Breast epithelium (tissue), 4 donors: ENCODE measurements at places on chromosomes 7 and 10. TPM values are rescaled to one million over a fixed set of nuclear protein-coding genes. Genes with fewer than 3 reads are reported as not detected.
A peak's percentile ranks its signal among the peaks of the same experiment; 100 is the strongest.

DNA sequence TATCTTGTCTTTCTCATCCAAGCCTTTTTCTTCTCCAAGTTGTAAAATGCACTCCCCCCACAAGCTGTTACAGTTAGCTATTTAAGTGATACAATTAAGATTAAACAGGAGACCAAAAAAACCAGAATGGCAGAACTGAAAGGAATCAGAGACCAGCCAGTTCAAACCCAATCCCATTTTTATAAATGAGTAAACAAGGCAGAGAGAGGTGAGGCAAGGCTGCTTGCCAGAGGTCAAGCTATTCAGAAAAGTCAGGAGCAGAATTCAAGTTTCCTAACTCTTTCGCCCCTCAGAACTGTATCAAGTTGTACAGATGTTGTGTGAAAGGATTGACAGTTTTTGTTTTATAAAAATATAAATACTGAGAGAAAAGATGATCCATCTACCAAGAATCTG lies 90.2 kb downstream of the ZFAND4 start:
- no peak for DNase-seq
- no peaks in the 10 kb centered on the region for H3K36me3 ChIP-seq
- H3K4me3 ChIP-seq = no peak overlapping the region
- H3K27ac ChIP-seq = no peak overlapping the region
- H3K27me3 ChIP-seq = no peaks in the 10 kb centered on the region

- no peaks in the 10 kb centered on the region for H3K27me3 ChIP-seq
- DNase-seq = no peak
- H3K4me1 ChIP-seq = no peaks in the 10 kb centered on the region
- no peak overlapping the region for H3K27ac ChIP-seq
Measured at GRCh38 chr7:44538093-44538797, 2.9 kb downstream of the NPC1L1 start.

GRCh38 chr10:7417103-7417623 lies 6.3 kb upstream of the SFMBT2 start:
- DNase-seq = no peak
- peaks cover 3% of the 10 kb centered on the region for H3K4me1 ChIP-seq
- no peak overlapping the region for H3K27ac ChIP-seq
- no peaks in the 10 kb centered on the region for H3K36me3 ChIP-seq
- no peaks in the 10 kb centered on the region for H3K27me3 ChIP-seq

DNA sequence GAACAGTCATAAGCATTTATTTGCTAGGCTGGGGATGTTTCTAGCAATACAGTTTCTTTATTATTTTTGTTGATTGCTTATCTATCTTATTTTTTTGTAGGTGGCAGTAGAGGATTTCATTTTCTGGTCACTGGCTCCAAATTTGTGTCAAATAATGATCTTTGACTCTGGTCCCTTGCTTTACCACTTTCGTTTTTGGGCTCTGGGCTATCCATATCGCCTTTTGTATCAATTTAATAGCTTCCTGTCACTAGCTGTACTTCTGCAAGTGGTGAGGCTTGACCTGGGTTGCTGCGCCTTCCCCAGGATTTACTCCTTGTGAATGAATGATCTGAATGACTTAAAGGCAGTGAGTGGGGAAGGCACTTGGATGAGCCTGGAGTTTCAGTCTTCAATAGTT lies 48.4 kb downstream of the MDFIC start:
- H3K36me3 ChIP-seq = no peaks in the 10 kb centered on the region
- no peaks in the 10 kb centered on the region for H3K4me1 ChIP-seq
- H3K27ac ChIP-seq = no peak overlapping the region

GRCh38 chr10:89699581-89700064 lies 1.8 kb upstream of the KIF20B start:
- no peak for DNase-seq
- no peak overlapping the region for H3K4me3 ChIP-seq
- H3K36me3 ChIP-seq = no peaks in the 10 kb centered on the region
- H3K27ac ChIP-seq = no peak overlapping the region
- no peaks in the 10 kb centered on the region for H3K27me3 ChIP-seq
- peaks cover 6% of the 10 kb centered on the region for H3K4me1 ChIP-seq

DNA sequence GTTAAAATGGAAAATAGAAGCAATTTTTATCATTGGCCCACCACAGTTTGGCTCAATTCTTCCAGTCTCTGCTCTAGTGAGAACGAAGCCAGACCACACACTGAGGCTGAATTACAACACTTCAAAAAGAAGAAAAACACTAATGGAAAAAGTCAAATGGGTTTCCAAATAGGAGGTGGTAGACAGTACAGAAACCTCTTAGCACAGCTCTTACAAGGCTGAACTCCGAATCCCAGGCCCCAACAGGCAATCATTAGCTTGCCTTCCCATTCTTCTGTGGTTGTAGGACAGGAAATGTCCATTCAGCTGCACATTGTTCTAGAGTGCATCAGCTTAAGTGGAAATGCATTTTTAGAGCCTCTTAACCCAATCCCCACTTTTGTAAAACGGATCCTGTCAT lies 115.1 kb upstream of the MEOX2 start:
- H3K36me3 ChIP-seq = no peaks in the 10 kb centered on the region
- H3K27ac ChIP-seq = peak overlapping the region; percentile 38
- no peaks in the 10 kb centered on the region for H3K4me1 ChIP-seq
- no peak overlapping the region for H3K4me3 ChIP-seq

DNA sequence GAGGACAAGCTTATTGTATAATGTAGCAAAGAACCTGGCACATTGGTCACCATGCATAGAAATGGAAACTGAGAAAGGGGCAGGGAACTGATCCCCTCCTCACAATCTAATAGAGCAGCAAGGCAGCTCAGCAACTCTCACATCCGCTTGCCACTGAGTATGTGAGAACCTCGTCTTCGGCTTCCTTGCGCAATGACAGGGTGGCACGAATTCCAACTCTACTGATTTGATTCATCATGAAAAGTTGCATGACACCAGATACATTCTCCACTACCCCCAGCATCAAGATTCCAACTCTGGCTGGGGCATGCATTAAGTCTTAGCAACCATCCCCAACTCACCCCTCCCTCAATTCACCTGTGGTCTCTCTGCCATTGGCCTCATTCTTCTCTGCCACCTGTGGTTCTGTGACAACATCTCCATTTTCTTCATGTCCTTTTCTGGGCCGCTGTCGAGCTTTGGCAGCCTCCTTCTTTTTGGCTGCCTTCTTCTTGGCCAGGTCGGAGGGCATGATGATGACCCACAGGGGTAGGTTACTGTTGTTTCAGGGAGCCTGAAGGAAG lies 976 bp downstream of the ABCF2 start:
- DNase-seq = no peak
- no peaks in the 10 kb centered on the region for H3K27me3 ChIP-seq
- no peaks in the 10 kb centered on the region for H3K4me1 ChIP-seq
- peaks cover 7% of the 10 kb centered on the region for H3K36me3 ChIP-seq
- H3K27ac ChIP-seq = no peak overlapping the region

KIAA1549 gene
- total RNA-seq = 2.8 TPM

CYP3A7 gene
- total RNA-seq = 1.5 TPM

DNA sequence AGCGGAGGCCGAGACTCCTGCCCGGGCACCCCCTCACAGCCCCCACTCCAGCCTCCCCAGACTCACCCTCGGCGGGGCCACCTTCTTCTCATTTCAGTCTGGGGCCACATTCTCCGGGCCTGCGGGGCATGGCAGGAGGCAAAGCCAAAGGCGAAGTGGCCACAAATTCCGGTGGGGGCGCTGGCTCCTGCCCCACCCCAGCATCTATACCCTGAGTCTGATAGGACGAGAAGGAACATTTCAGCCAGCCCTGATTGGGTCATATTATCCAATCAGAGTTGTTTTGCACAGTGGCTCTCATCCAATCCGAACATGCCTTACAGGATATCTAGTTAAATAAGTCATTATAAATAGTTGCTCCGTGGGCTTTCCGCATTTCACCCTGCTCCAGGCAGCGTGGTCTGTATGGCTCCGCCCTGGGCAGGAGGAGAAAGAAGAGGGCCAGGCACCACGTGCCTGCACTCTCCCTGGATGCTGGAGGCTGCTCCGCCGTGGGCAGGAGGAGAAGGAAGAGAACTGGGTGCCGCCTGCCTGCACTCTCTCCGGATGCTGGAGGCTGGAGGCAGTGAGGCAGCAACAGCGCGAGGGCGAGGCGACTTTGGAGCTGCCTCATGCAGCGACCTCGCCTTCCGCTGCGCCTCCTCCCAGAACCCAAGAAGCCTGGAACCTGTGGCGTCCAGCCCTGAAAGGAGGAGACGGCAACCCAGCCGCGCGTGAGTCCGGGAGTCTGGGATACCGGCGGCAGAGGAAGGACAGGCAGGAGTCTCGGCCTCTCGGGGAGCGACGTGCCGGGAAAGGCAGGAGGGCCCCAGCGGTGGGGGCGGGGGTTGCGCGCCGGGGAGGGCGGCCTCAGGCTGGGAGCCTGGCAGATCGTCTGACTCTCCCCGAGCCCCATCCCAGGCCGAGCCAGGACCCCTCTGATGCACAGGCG lies 162.9 kb downstream of the ZNF33B start:
- H3K27ac ChIP-seq = no peak overlapping the region
- H3K36me3 ChIP-seq = no peaks in the 10 kb centered on the region
- no peaks in the 10 kb centered on the region for H3K4me1 ChIP-seq
- peak overlapping the region; percentile 20 for H3K4me3 ChIP-seq

GRCh38 chr10:21515361-21516241 lies 9.9 kb downstream of the SKIDA1 start:
- H3K27me3 ChIP-seq = no peaks in the 10 kb centered on the region
- peak overlapping the region; percentile 81 for H3K27ac ChIP-seq
- H3K36me3 ChIP-seq = no peaks in the 10 kb centered on the region
- H3K4me3 ChIP-seq = peak overlapping the region; percentile 76
- peaks cover 6% of the 10 kb centered on the region for H3K4me1 ChIP-seq

DNA sequence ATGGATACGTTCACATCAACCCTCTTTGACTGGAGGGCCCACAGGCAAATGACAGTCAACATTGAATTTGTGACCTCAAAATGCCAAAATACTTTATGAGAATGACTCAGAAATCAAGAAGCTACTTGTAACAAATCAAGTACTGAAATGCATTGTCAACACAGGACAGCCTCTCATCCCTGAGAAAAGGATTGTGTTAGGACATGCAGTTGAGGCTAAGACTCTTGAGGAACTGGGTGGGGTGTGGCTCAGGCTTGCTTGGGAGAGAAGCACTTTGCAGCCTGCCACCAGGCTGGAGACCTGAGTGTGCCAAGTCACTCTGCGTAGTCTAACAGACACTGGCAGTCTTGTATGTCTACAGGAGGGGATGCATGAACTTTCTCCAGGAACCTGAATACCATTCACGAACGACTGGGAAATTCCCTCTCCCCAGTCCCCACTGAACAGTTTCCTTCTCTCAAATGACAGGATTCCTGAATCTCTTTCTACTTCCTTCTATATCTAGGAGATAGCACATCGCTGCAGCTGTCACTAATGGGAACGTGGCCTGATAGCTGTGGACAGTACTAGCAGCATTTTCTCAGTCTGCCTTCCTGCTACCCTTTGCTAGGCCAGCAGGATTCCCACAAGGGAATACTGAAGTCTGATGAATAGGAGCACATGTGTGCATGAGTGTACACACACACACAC lies 3.3 kb upstream of the SMO start:
- no peaks in the 10 kb centered on the region for H3K27me3 ChIP-seq
- no peaks in the 10 kb centered on the region for H3K36me3 ChIP-seq
- no peak for DNase-seq
- H3K27ac ChIP-seq = no peak overlapping the region

NKX6-2 gene
- total RNA-seq = not detected

DNA sequence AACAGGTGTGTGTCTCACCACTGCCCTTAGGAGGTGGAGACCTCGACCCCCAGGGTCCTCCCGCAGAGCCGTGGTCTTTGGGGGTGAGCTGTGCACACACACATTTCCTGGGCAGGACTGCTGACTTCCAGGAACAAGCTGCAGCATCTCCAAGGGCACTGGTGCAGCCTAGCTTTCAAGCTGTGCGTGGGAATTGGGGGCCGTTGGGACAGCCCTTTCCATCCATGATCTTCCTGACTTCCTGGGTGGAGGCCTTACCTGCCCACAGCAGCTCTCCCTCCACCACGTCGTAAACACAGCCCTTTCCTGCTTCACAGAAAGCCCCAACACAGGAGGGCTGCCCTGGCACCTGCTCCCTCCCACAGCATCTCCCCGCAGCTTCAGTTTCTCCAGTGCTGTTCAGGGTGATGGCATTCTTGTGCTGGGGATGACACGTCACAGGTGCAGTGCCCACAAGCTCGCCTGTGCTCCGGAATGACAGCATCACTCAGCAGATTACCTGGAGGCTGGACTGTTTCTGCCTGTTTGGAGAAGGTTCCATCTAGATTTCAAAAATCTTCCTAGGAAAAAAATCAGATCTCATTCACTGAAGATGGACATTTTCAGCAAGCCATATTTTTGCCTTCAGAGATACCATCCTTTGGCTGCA lies 208.0 kb upstream of the PPP2R2D start:
- no peak overlapping the region for H3K27ac ChIP-seq
- H3K4me3 ChIP-seq = no peak overlapping the region
- H3K27me3 ChIP-seq = peaks cover 45% of the 10 kb centered on the region
- H3K4me1 ChIP-seq = no peaks in the 10 kb centered on the region
- no peaks in the 10 kb centered on the region for H3K36me3 ChIP-seq

- H3K4me3 ChIP-seq = no peak overlapping the region
- no peaks in the 10 kb centered on the region for H3K27me3 ChIP-seq
- no peak for DNase-seq
- no peak overlapping the region for H3K27ac ChIP-seq
- H3K4me1 ChIP-seq = no peaks in the 10 kb centered on the region
Measured at GRCh38 chr10:33807531-33808359, 473.3 kb upstream of the NRP1 start.

DNA sequence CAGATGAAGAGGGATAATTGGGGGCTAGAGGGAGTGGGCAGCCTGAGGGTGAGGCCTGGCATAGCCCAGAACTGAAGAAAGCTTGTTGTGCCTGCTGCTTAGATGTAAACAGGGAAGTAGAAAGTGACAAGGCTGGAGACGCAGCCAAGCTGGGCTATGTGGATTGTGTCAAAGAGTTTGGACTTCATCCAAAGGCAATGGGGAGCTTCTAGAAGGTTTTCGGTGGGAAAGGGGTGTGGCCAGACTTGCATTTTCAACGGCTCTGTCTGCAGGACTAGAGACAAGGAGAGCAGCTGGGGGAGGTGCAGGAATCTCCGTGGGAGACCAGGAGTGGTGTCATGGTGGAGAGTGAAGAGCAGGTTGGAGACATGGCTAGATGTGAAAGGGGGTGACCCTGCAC lies 48.8 kb downstream of the GOLGA7B start:
- H3K36me3 ChIP-seq = no peaks in the 10 kb centered on the region
- no peak overlapping the region for H3K27ac ChIP-seq
- H3K4me3 ChIP-seq = no peak overlapping the region
- H3K27me3 ChIP-seq = peaks cover 8% of the 10 kb centered on the region

DNA sequence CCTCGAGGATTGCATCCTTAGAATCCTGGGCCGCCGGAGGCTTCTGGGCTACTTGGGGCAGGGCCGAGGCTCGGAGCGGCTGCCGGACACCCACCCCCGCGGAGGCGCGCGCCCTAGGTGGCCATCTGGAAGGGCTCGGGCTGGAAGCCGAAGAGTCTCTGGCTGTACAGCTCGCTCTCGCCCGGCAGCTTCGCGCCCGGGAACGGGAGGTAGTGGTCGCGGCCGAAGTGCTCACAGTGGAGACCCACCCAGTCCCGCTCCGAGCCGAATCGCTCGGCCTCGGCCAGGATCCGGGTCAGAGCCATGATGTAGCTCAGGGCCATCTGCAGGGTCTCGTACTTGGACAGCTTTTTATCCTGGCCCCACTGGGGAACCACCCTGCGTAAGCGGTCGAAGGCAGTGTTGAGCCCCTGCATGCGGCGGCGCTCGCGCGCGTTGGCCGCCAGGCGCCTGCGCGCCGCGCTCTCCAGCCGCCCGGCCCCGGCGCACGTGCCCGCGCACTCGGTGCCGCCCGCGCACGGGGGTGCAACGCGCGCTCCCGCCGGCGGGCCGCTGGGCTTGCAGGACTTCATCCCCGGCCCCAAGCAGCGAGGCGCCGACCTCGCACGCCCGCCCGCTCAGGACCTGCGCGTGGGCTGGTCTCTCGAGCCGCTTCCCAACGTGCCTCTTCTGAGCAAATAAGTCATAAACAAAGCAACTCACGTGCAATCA lies 652 bp downstream of the ATOH7 start:
- H3K27ac ChIP-seq = peak overlapping the region; percentile 57
- peak overlapping the region; percentile 79 for H3K4me3 ChIP-seq
- H3K4me1 ChIP-seq = no peaks in the 10 kb centered on the region
